ENCODE measurements at places on chromosomes 7 and 10.
A peak's percentile ranks its signal among the peaks of the same experiment; 100 is the strongest.

- no peak for DNase-seq
Measured at GRCh38 chr7:137953665-137954470, 48.0 kb downstream of the CREB3L2 start.

GRCh38 chr10:113045147-113046055 lies 95.4 kb downstream of the TCF7L2 start:
- no peak for DNase-seq

GRCh38 chr10:132243141-132243540 lies 56.4 kb downstream of the DPYSL4 start:
- DNase-seq = no peak

DNA sequence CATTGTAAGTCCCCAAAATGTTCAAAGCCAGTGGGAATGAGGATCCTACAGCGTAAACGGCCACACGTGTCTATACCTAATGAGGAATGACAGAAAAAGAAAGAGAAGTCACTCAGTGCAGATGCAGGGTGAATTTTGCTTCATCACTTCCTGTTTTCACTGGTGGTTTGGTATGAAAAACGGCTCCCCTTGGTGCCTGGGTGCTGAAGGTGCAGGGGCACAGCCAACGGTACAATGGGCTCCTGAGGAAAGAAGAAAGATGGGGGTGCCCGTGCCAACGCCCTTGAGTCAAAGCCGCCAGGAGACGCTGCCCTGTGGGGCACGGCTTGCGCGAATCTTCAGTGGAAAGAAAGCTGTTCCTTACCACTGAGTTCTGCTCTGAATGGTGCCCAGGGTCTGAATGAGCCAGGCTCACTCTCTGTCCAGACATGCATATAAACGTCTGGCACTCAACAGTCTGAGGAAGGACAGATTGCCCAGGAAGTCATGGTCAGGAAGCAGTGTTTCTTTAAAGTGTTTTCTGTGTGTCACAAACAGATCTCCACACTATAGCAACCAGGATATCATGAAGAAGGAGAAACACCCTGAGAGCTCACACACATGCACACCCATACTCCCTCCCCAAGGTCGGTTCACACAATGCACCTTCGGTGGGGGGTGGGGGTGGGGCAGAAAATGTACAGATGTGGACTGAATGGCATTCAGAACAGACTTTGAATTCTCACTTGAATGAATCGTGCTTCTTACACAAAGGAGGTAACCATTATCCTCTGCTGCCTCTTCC lies 105.8 kb downstream of the ELMO1 start:
- peak; percentile 54 for DNase-seq

DNA sequence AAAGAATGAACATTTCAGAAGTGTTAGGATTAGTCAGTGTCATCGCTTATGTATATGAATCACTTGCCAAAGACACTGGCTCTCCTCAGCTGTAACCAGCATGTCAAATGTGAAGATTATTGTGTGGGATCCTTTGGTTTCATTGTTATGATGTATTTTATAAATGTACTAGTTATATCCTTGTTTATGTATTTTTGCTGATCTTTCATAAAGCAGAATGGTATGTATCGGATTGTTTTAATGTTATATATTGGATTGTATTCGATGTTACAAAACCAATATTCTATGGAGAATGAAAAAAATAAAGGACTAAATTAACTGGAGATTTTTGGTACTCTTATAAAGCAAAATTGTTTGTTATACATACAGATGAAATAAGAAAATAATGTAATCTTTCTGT lies 49.2 kb downstream of the ACADSB start:
- DNase-seq = no peak

- no peak for DNase-seq
Measured at GRCh38 chr7:29879609-29880008, 73.3 kb downstream of the WIPF3 start.

- no peak for DNase-seq
Measured at GRCh38 chr7:131020759-131021261, 286.8 kb upstream of the KLF14 start.

- no peak for DNase-seq
Measured at GRCh38 chr7:100516135-100516812, 22.7 kb upstream of the AGFG2 start.

DNA sequence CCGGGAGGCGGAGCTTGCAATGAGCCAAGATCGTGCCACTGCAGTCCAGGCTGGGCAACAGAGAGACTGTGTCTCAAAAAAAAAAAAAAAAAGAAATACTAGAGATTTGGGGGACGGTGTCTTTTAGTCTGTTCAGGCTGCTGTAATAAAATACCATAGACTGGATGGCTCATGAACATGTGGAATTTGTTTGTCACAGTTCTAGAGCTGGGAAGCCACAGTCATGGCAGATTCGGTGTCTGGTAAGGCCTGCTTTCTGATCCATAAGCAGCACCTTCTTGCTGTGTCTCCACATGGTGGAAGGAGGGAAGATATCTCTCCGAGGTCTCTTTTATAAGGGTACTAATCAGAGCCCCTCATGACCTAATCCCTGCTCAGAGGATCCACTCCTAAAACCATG lies 102.7 kb upstream of the MKLN1 start:
- no peak for DNase-seq

GRCh38 chr10:78729366-78729765 lies 339.4 kb upstream of the ZMIZ1 start:
- DNase-seq = no peak

DNA sequence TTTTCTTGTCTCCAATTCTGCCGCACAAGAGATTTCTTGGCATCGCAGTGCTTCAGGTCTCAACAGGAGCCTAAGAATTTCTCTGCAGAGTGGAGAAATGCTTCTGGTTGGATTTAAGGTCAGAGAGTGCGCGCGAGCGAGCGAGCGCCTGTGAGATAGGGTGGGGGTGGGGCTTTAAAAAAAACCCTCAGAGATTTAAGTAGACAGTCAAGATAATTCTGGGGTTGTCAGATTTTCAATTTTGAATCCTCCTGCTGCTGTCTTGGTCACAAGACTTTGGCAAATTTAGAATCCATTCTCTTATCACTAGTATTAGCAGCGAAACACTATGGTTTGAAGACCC lies 49.7 kb downstream of the CPEB3 start:
- no peak for DNase-seq

GRCh38 chr10:27439101-27439500 lies 65.0 kb upstream of the RAB18 start:
- DNase-seq = no peak

DNA sequence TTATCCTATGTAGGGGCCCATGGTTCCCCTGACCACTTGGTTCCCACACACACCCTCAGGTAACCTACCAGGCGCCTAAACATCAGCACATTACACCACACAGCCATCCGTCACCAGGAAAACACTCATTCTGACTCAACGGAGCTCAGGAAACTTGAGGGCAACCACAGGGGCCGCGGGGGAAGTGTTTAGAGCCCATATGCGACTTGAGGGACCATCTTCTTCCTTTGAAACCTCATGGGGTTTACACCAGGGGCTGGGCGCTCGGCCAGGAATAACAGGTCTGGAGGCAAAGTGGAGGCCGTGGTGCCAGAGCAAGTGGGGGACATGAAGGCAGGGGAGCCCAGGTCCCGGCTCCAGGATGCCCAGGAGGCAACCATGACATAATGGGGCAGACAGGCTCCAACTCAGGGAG lies 1.5 kb downstream of the STX1A start:
- DNase-seq = peak; percentile 75

DNA sequence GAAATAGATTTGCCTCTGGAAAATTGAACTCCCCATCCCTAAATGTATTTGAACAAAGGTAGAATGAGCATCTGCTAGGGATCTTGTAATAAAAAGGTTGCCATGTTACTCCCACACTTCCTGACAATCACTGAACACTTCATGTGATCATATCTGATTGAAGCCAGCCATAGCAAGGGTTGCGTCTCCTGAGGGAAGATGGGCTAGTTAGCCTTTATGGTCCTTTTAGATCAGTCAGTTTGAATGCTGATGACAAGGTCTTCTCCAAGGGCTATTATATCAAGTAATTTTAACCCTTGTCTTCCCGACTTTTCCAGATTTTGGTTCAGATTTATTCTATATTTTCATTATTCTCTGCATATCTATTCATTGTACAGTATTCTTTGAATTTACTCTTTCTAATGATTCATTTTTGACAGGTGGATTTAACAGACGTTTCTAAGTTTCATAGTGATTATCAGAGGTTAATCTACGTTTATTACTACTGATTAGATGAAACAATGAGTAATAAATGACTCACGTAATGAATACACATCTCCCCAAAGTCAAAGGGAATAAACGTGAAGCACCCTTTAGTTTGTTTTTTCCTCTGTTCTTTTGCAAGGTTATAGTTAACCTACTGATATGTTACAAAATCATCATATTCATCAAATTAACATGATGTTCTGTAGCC lies 28.1 kb downstream of the CSGALNACT2 start:
- no peak for DNase-seq

GRCh38 chr7:132242192-132242812 lies 334.0 kb downstream of the PLXNA4 start:
- no peak for DNase-seq

DNA sequence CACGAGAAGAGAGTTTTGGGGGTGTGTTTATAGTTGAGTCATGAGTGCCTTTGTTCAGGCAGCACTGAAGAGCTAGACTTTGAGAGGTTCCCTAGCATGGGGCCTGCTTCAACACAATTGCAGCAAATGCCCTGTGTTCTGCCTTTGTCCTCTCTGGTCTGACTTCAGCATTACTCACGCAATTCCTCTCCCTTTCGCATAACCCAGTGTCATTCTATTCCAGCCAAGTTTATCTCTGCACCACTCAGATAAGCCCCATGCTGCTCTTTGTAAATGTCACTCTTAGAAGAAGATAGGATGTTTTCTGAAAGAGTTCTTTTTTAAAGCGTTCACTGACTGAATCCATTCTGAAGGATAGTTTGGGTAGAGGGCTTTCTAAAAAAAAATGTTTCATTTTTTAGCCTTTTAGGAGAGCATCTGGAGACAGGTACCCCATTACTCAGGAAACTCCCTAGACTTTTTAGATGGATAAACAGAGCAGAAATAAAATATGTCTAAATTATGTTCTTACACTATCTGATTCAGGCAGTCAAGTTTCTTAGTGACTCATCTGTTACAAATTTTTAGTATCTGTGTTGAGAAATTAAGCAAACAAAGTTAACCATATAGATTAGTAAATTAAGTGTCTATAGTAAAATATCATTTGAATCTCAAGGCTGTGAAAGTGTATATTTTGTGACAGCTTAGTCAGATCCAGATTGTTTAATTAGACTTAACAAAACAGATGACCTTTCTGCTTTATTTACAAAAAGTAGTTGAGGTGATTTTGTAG lies 318.5 kb downstream of the GPR158 start:
- DNase-seq = no peak

DNA sequence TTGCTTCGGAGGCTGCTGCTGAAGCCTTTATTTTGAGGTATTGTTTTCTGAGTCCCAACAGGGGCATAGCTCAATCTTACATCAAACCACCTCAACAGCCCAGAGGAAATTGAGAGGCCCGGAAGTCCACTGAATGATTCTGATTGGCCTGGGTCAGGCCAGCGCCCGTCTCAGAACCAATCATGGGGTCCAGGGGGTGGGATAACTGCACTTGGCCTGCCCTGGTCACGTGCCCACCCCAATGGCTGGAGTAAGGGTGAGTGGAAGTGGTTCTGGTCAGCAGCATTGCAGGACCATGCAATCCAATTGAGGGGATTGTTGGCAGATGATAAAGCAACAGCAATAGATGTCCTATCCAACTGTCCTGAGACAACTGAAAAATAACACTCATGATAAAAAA lies 190.6 kb downstream of the HERPUD2 start:
- DNase-seq = no peak

- DNase-seq = no peak
Measured at GRCh38 chr10:103691723-103692435, 163.5 kb downstream of the SH3PXD2A start.

- no peak for DNase-seq
Measured at GRCh38 chr7:34821932-34822558, 164.0 kb downstream of the NPSR1 start.

- no peak for DNase-seq
Measured at GRCh38 chr7:4460597-4460996, 221.5 kb upstream of the FOXK1 start.

- no peak for DNase-seq
Measured at GRCh38 chr7:151742713-151743480, 134.0 kb downstream of the PRKAG2 start.

DNA sequence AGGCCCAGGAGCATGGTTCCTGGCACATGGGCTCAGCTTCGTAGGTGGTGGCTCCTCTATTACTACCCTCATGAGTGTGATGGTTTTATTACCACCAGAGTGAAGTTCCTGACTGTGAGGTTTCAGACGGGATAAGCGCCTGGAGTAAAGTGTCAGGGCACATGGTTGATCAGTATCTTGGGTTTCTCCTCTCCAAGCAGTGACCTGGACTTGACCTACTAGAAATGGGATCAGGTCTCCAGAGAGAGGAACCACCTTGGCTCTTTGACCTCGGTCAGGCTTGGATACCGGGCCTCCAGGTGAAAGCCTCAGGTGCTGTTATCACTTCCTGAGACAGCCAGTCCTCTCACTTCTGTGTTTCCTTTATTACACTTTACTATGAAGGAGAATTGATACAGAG lies 67.7 kb downstream of the GRK5 start:
- no peak for DNase-seq

- no peak for DNase-seq
Measured at GRCh38 chr10:61271127-61271780, 181.9 kb downstream of the TMEM26 start.

DNA sequence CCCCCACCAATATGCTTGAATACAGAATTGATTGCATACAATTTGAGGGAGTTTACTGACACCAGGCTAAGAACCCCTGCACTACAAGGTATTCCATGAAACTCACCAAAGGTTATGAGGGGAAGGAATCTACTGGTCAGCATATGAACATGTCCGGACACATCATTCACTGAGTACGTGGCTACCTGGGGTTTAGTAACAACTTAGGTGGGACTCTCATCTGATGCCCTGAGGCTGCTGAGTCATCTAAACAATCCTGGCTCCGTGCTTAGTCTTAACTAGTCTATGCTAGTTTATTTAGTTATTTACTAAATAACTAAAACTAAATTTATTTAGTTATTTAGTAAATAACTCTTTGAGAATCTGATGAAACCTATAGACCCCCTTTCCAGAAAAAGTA lies 11.3 kb downstream of the PI4K2A start:
- DNase-seq = no peak

DNA sequence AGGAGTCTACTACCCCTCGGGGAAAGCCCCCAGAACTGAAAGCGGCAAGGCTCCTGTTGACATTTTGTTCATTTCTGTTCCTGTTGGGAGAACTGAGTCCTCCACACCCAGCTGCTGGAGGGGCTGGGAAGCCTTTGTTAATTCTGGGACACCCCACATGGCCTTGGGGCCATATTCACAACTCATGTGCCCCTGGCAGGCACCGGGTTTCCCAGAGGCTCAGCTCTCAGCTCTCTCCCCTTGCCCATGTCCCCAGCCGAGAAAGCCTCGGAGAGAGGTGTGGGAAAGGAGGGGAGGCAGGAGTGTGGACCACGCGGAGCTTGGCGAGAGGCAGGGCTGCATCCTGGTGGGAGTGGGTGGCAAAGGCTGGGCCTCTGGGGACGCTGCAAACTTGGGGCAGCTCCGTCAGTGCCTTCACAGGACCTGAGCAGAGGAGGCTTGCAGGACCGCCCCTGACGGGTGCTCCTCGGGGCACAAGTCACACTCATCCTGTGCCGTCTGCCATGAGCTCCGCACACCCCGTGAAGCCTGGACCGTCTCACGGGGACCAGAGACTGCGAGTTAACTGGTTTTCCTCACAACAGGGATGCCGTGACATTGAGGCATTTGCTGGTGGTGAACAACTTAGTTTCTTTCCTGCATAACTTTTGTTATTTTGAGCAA lies 140.9 kb downstream of the DNAJB6 start:
- DNase-seq = no peak

Measured in stimulated activated CD4-positive, alpha-beta T cell treated with anti-CD3 and anti-CD28 coated beads, Interleukin-12 subunit alpha, Interleukin-12 subunit beta, amount 100 ng/mL, for 48 hours (primary cell).